Spleen (tissue), 13 donors: ENCODE measurements at places on chromosomes 7 and 10.
A peak's percentile ranks its signal among the peaks of the same experiment; 100 is the strongest.

DNA sequence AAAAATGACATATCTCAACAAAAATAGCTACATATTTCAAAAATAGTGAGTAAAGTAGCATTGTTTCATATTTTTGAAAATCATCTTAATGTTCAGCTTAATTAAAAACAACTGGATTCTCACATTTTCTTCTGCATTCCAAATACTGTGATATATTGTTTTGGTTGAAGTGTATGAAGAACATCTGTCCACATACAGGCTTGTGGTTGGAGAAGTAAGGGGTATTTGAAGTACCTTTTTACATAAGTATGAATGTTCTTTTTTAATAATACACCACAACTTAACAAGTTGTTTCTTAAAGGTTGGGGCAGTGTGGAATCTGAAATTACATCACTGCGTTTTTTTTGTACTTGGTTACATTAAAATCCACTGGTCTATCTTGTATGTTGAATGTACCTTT lies 442.5 kb downstream of the KIF20B start:
- no peak for DNase-seq

GRCh38 chr10:119602241-119603095 lies 5.7 kb upstream of the TIAL1 start:
- peak; percentile 56 for DNase-seq

- no peak for DNase-seq
Measured at GRCh38 chr10:128922172-128922571, 544.9 kb upstream of the MGMT start.

- DNase-seq = no peak
Measured at GRCh38 chr7:82810558-82811259, 352.0 kb downstream of the PCLO start.

DNA sequence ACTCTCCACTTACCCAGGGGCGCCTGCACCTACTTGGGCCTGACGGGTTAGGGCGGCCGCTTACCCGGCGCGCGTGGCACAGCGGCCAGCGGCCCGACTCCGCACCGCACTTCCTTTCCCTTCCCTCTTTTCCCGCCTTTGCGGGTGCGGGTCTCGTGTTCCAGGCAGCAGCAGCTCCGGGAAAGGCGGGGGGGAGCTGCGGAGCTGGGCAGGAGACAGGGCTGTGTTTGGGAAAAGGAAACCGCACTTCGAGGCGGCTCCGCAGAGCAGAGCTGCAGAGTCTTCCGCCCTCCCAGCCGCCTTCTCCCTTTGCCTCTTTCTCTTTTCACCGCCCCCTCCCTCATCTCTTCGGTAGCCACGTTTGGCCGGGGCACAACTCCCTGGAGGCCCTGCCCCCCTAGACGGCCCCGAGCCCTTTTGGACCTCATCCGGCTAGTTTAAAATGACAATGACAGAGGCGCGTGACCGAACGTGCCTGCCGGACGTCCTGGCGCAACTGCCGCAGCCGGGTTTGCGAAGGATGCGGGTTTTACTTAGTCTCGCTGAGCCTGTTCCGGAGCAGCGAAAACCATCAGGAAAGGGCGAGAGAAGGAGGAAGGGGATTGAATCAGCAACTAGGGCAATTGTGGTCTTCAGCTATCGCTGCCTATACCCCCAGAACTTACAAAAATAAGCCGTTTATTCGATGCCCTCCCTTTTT lies 7.9 kb upstream of the PAX2 start:
- peak; percentile 55 for DNase-seq

DNA sequence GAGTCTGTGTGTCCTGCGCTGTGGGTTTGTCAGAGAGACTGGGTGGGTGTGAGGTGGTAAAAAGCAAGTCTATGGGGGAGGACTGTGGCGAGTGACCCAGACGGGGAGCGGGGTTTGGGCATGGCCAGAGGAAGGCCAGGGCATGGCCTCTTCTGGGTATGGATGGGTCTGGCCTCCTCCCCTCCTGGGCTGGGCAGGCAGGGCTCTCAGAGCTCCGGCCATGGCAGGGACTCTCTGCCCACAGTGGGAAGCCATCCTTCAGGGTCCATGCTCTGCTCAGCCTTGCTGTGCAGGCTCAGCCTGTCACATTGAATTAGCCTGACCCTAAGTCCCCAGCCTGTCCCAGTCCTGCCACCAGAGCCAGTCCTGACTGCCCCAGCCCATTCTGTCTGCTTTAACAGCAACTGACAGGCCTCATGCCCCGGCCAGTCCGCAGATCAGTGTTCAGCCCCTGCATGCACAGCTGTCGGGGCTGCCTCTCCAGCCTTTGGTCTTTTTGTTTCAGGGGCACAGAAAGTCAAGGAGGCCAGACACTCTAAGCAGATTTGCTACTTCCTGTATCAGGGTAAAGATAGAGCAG lies 7.9 kb downstream of the ANTXRL start:
- DNase-seq = peak; percentile 65

DNA sequence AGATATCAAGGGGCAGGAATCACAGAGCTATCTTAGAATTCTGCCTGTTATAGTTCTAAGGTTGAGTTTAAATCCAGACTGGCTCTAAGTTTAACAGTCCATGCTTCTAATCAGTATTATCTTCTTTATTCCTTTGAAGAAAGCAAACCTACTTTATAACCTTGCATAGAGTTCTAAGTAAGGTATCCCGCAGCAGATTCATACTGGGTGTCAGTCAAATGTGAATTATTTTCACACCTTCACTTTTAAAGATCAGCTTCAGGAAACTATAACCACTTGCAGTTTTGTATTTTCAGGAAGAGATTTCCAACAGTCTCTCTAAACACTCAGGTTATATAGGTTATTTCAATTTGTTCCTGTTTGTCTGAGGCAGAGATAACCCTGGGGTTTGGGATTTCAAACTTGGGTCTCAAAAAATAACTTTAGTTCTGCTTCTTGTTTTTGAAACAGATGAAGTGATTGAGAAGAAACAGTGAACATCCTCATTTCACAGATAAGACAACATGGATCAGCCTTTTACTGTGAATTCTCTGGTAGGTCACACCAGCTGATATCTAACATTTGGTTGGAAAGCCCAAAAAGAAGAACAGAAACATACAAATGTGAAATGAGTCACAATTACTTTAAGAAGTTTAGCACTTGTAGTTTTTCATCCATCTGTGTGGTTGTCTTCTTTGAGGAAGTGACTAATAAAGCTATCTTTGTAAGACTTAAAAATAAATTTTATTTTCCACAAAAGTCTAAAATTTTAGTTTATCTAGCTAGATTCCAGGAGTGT lies 21.4 kb downstream of the STAMBPL1 start:
- DNase-seq = no peak

DNA sequence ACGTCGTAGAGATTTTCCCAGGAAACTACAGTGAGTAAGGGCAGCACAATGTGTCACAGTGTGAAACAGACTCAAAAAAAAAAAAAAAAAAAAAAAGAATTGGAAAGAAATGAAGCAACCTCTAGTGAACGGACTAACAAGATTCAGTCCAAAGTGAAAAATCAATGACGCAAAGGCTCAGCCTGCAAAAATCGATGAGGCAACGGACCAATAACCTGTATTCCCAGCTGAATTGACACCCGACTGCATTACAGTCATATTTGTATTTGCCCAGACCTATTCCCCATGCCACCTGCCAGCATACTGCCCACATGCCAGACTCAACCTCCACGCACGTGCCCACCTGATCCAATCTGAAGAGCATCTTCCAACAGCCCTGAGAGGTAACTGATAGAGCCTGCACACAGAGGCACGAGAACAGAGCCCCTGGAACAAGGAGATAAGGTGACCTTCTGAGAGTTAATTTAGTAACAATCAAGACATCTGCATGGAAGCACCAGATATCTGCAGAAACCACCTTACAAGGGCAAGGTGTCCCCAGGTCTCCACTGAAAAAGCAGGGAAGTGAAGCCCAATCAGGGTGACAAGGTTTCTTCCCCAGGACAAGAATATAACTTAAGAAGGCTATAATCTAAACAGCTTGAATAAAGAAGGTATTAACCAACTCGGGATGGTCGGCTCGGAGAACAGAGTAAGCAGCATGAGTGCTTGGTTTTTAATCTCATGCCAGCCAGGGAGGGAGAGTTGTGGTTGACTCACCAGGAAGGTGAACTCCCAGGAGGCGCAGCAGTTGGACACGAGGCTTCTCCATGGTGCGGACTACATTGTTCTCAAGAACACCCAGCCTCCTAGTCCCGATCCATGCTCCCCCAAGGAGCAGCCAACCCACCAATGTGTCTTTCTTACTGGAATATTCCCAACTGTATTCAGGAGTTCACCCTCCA lies 48.5 kb downstream of the PLXNA4 start:
- DNase-seq = no peak

- no peak for DNase-seq
Measured at GRCh38 chr7:84536271-84536870, 341.8 kb upstream of the SEMA3A start.

GRCh38 chr10:91540733-91541132 lies 92.1 kb downstream of the PPP1R3C start:
- DNase-seq = no peak

DNA sequence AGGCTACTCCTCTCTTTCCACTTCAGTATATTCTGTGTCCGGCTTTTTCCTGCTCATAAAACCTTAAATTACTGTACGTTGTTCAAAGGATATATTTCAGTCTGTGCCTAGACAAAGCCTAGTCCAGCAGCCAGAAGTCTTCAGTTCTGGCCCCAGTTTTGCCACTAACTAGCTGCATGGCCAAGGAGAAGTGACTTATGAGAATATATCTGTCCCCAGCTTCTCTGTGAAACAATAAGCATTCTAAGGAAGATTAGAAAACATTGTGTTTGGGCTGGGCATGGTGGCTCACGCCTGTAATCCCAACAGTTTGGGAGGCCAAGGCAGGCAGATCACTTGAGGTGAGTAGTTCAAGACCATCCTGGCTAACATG lies 105.0 kb upstream of the HDAC9 start:
- DNase-seq = no peak

DNA sequence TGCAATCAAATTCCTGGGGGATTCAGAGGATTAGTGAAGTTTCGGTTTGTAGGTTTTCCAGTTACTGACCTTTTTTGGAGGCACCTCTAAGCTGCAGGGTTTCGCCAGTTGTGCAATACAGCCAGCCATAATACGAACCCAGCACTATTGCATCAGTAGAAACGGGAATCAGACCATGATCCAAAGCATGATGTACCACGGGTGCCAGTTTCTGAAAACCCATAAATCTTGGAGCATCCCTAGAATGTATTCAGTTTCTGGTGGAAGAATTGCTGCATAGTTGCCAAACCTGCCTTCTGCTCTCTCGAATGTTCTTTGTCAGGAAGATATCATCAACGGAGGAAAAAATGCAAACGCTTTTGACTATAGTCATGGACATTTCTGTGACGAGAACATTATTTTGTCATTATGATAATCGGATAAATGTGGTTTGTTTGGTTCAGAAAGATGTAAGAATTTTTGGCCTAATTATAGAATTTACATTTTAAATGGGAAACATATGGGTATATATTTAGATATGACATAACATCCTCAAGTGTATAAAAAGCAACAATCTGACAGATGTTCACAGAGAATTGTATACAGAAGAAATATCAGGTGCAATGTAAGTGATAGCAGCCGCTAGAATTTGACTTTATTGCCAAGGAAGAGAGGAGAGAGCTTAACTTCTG lies 186.2 kb upstream of the PRKCQ start:
- DNase-seq = no peak

DNA sequence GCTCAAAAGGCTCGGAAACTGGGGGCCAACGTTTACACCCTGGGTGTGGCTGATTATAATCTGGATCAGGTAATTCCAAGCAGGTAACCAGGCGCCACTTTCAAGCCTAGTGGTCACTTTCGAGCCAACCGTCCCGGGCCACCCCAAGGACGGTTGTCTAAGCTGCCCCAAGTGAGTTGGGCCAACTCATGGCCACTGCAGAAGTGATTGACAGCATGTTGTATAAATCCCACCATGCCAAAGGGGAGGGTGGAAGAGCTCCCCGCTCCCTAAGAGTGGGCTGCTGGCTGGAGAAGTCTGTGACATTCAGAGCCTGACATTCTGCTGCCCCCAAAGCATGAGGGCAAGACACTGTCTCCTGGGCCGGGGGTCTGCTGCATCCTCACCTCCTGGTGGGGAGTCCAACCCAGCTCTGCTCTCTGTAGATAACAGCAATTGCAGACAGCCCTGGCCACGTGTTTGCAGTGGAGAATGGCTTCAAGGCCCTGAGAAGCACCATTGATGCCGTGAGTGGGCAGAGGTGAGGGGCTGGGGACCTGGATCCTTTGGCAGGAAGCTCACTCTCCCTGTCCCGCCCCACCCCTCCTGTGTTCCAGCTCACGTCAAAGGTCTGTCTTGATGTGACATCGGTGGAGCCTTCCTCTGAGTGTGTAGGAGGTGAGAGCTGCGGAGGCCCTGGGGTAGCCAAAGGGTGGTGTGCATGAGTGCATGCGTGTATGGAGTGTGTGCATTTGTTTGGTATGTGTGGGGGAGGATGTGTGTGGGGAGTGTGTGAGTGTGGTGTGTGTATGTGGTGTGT lies 10.8 kb downstream of the ANTXRL start:
- peak; percentile 68 for DNase-seq

GRCh38 chr10:27223964-27224363 lies 16.6 kb downstream of the ACBD5 start:
- peak; percentile 79 for DNase-seq

- DNase-seq = peak; percentile 47
Measured at GRCh38 chr10:131123496-131123895, 188.0 kb downstream of the TCERG1L start.

DNA sequence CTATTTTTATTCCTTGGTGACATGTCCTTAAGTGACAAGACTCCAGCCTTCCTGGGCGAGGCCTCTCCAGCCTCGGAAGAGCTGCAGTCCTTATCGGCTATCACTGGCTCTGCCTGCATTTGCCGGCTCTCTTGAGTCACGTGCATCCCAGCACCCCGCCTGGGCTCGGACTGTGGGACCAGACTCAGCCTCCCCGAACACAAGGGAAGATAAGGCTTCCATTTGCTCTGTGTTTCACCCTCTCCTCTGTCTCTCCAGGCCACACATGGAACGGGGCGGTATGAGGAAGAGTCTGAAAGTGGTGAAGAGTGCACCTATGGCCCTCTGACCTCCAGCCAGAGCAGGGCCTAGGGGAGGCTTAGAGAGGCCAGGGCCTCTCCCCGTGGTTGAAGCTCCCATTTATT lies 4.7 kb downstream of the GDF2 start:
- no peak for DNase-seq

- DNase-seq = no peak
Measured at GRCh38 chr7:102916881-102917280, 4.1 kb downstream of the LRRC17 start.

- DNase-seq = no peak
Measured at GRCh38 chr10:15279236-15279635, 91.9 kb downstream of the FAM171A1 start.

- no peak for DNase-seq
Measured at GRCh38 chr7:114085313-114085591, 166.4 kb upstream of the PPP1R3A start.

GRCh38 chr10:3747984-3748383 lies 37.0 kb downstream of the KLF6 start:
- no peak for DNase-seq

DNA sequence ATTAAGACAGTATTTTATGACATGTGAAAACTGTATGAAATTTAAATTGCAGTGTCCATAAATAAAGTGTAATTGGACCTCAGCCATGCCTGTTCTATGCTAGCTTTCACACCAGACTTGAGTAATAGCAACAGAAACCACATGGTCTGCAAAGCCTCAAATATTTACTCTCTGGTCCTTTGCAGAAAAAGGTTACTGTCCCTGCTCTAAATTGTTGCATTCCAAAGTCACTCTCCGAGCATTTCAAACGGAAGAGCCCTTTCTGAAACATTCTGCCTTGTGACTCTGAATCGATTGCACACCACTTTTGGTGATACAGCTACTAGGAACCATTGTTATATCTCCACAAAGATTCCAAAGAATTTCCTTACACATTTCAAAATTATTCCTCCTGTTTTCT lies 81.0 kb upstream of the STK17A start:
- DNase-seq = no peak

- DNase-seq = no peak
Measured at GRCh38 chr10:97263971-97264370, 28.5 kb downstream of the ARHGAP19 start.

GRCh38 chr7:657565-658119 lies 68.9 kb upstream of the DNAAF5 start:
- no peak for DNase-seq
